ENCODE measurements at places on chromosomes 11 and 22.

- peaks cover 8% of the 10 kb centered on the region for H3K27me3 ChIP-seq
- no peak overlapping the region for H3K4me3 ChIP-seq
- no peaks in the 10 kb centered on the region for H3K36me3 ChIP-seq
- H3K4me1 ChIP-seq = peaks cover 2% of the 10 kb centered on the region
- no peak for DNase-seq
- no peak overlapping the region for H3K27ac ChIP-seq
Observed at GRCh38 chr22:49545606-49546005, 282.1 kb downstream of the BRD1 start.

- H3K4me1 ChIP-seq = no peaks in the 10 kb centered on the region
- no peak overlapping the region for H3K4me3 ChIP-seq
- H3K36me3 ChIP-seq = no peaks in the 10 kb centered on the region
- no peaks in the 10 kb centered on the region for H3K27me3 ChIP-seq
Observed at GRCh38 chr22:39925909-39926679, 25.2 kb downstream of the GRAP2 start.

GRCh38 chr11:87477321-87477720, 439.6 kb downstream of the TMEM135 start:
- no peaks in the 10 kb centered on the region for H3K27me3 ChIP-seq
- no peaks in the 10 kb centered on the region for H3K36me3 ChIP-seq
- no peak for DNase-seq
- H3K4me1 ChIP-seq = no peaks in the 10 kb centered on the region

GRCh38 chr11:70445605-70446004, 47.3 kb downstream of the CTTN start:
- no peaks in the 10 kb centered on the region for H3K27me3 ChIP-seq
- H3K36me3 ChIP-seq = no peaks in the 10 kb centered on the region
- H3K4me3 ChIP-seq = no peak overlapping the region
- peaks cover 2% of the 10 kb centered on the region for H3K4me1 ChIP-seq

GRCh38 chr11:47867823-47868222, 19.7 kb upstream of the NUP160 start:
- H3K36me3 ChIP-seq = no peaks in the 10 kb centered on the region
- H3K27me3 ChIP-seq = no peaks in the 10 kb centered on the region
- no peak for DNase-seq
- H3K4me3 ChIP-seq = no peak overlapping the region
- no peak overlapping the region for H3K27ac ChIP-seq

- H3K4me1 ChIP-seq = peaks cover 7% of the 10 kb centered on the region
- peak overlapping the region; percentile 89 for H3K4me3 ChIP-seq
- peaks cover 43% of the 10 kb centered on the region for H3K36me3 ChIP-seq
- DNase-seq = no peak
Observed at GRCh38 chr11:64809781-64810241, 540 bp downstream of the MEN1 start.

GRCh38 chr11:68351450-68352275, 39.3 kb downstream of the LRP5 start:
- no peak overlapping the region for H3K4me3 ChIP-seq
- no peak overlapping the region for H3K27ac ChIP-seq
- H3K36me3 ChIP-seq = peaks cover 10% of the 10 kb centered on the region
- H3K4me1 ChIP-seq = peaks cover 5% of the 10 kb centered on the region
- H3K27me3 ChIP-seq = no peaks in the 10 kb centered on the region
- no peak for DNase-seq

DNA sequence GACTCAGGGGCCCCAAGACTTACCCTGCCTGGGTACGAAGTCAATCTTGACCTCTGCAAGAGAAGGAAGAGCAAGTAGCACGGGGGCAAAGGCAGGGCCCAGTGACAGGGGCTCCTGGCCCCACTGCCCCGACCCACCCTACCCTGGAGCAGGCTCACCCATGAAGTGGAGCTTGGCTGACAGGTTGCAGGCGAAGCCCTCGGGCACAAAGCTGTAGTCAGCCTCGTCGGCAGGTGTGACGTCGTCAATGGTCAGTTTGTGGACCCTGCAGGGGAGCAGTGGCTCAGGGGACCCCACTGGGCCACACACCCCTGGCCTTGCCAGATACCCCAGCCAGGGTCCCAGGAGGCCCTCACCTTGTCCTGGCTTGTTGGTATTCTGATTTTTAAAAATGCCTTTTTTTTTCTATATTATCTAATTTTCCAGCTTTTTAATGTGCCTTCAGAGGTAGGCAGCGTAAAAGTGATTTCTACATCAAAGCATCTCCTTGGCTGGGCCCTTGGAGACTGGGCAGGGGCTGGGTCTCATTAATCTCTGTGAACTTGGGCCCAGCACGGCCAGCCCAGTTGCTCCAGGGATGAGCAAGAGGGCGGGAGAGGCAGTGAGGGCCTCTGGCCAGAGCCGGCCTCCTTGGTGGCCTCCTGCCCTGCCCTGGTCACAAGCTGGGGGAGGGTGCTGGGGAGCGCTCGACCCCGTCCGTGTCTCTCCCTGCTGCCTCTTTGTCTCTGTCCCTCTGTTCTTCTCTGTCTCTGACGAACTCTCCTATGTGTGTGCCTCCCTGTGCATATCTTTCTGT, 11.3 kb downstream of the MYBPC3 start:
- no peaks in the 10 kb centered on the region for H3K36me3 ChIP-seq
- no peak overlapping the region for H3K4me3 ChIP-seq
- H3K27ac ChIP-seq = no peak overlapping the region

- no peak overlapping the region for H3K4me3 ChIP-seq
- H3K4me1 ChIP-seq = peaks cover under 1% of the 10 kb centered on the region
- peak; percentile 59 for DNase-seq
- no peaks in the 10 kb centered on the region for H3K36me3 ChIP-seq
Observed at GRCh38 chr11:68206211-68206610, 6.9 kb downstream of the KMT5B start.

DNA sequence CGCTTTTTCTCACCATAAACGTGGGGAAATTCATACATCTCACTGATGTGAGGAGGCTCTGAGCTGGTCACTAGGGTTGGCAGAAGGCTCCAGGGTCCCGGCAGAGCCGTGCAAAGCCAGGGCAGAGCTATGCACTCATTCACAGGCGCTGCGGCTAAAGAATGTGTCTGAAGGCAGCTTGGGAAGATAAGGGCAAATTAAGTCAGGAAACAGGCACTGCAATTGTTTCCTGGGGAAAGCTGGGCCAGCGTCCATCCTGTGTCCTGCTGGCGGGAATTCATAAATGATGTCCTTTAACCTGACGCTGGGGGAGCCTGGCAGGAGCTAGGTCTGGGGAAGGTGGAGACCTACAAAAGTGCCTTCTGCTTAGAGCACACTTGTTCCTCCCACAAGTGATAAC, 27.6 kb downstream of the PKNOX2 start:
- DNase-seq = no peak
- H3K4me3 ChIP-seq = no peak overlapping the region
- H3K27me3 ChIP-seq = no peaks in the 10 kb centered on the region
- H3K36me3 ChIP-seq = peaks cover 4% of the 10 kb centered on the region
- peaks cover 24% of the 10 kb centered on the region for H3K4me1 ChIP-seq

GRCh38 chr11:62713343-62713742, 5.9 kb downstream of the GNG3 start:
- no peak for DNase-seq
- no peak overlapping the region for H3K27ac ChIP-seq
- H3K4me3 ChIP-seq = no peak overlapping the region
- peaks cover 6% of the 10 kb centered on the region for H3K4me1 ChIP-seq

DNA sequence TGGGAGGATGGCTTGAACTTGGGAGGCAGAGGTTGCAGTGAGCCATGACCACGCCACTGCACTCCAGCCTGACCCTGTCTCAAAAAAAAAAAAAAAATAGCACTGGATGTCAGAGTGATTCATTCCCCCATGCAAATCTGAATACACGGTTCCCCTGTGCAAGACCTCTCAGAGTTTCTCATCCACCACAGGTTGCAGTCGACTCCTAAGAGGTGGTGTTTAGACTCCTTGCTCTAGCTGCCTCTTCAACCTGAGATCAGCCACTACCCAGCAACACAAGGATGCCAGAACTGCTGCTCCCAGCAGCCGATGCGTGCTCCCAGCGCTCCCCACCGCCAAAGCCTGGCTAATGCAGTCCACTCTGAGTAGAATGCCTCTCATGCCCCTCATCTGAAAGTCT, 97.5 kb downstream of the PARVA start:
- DNase-seq = no peak
- no peak overlapping the region for H3K4me3 ChIP-seq
- H3K4me1 ChIP-seq = peaks cover 2% of the 10 kb centered on the region
- H3K27ac ChIP-seq = no peak overlapping the region

DNA sequence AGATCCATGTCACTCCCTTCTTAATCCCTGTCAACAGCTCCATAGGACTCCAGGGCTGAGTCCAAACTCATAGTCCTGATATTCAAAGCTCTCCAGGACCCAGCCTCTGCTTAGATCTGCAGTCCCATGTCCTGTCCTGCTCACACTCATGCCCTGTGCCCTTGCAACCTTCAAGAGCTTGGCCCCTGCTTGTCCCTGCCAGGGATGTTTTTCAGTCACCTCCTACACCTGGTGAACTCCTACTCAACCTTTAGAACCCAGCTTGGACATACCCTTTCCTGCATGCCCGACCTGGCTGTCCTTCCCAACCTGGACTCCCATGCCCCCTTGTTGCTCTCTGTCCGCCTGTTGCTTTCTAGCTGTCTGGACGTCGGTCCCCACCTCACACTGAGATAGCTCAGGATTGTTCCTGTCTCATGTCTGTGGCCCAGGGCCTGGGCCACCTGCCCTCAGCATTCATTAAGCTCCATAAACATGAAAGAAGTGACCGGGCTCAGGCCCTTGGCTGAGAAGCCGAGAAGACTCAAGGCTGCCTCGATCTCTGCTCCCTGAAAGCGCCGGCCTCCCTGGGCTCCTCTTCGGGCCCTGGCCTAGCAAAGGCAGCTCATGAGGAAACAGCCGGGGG, 48.8 kb upstream of the RTL6 start:
- no peak overlapping the region for H3K4me3 ChIP-seq
- no peak overlapping the region for H3K27ac ChIP-seq
- DNase-seq = no peak
- H3K4me1 ChIP-seq = peaks cover 3% of the 10 kb centered on the region

- H3K27ac ChIP-seq = no peak overlapping the region
- no peak overlapping the region for H3K4me3 ChIP-seq
- H3K27me3 ChIP-seq = no peaks in the 10 kb centered on the region
- peaks cover 12% of the 10 kb centered on the region for H3K4me1 ChIP-seq
- H3K36me3 ChIP-seq = no peaks in the 10 kb centered on the region
- no peak for DNase-seq
Observed at GRCh38 chr11:30983776-30984441, 385.6 kb downstream of the DCDC1 start.

DNA sequence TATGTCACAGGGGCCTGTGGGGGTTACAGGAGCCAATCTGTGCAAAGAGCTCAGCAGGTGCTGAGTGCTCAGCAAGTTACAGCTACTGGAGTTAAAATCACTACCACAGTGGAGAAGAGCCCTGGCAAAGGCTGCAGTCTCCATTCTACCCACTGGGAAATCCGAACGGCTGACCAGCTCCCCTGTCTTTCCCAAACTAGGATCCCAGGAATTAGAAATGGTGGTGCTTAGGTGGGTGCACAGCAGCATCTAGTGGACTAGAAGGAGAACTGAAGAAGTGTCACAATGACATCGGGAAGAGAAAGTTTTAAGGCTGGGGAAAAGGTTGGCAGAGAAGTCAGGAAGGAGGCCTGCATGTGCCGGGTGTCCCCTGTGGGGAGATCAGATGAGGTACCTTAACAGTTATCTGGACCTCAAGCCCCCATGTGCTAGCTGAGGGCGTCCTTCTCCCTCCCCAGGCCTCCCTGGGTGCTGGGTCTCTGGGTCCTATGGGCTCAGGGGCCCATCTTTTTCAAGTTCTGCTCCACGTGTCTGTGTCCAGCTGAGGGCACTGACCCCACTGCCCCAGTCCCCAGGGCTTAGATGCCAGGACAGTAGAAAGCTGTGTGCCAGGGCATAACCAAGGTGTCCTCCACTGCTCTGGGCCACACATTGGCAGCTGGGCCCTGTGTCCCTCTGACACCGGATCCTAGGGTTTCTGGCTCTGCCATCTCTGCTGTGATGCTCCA, 1.9 kb downstream of the PIWIL3 start:
- H3K27me3 ChIP-seq = no peaks in the 10 kb centered on the region
- no peaks in the 10 kb centered on the region for H3K36me3 ChIP-seq
- no peak overlapping the region for H3K27ac ChIP-seq
- peak; percentile 30 for DNase-seq
- H3K4me1 ChIP-seq = no peaks in the 10 kb centered on the region

- no peak overlapping the region for H3K27ac ChIP-seq
- DNase-seq = no peak
- no peaks in the 10 kb centered on the region for H3K4me1 ChIP-seq
- H3K27me3 ChIP-seq = no peaks in the 10 kb centered on the region
- no peak overlapping the region for H3K4me3 ChIP-seq
- H3K36me3 ChIP-seq = peaks cover 25% of the 10 kb centered on the region
Observed at GRCh38 chr11:48148749-48149148, 67.9 kb upstream of the OR4B1 start.

- no peaks in the 10 kb centered on the region for H3K27me3 ChIP-seq
- no peak overlapping the region for H3K27ac ChIP-seq
- H3K4me3 ChIP-seq = no peak overlapping the region
- H3K4me1 ChIP-seq = no peaks in the 10 kb centered on the region
Observed at GRCh38 chr11:68584097-68584496, 100.2 kb upstream of the GAL start.

DNA sequence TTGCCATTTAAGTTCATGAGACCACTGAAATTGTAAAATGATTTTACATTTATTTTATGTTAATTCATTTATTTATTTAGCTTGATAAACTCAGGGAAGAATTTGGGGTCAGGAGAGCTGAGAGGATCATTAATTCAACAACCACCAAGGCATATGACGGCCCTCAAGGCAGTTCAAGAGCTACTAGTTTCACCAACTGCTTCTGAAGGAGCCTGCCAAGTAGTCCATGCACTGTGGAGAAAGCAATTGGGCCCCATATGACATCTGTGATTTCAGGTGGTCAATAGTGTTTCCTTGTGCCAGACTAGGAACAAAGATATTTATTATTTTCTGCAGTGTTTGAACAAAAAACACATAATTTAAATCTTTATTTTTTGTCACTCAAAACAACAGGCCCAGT, 236.4 kb downstream of the CASP12 start:
- H3K4me3 ChIP-seq = no peak overlapping the region
- DNase-seq = no peak
- H3K36me3 ChIP-seq = no peaks in the 10 kb centered on the region
- H3K4me1 ChIP-seq = no peaks in the 10 kb centered on the region
